NCI-H2029 (cell line): ENCODE measurements at places on chromosomes 3 and 15.
A peak's percentile ranks its signal among the peaks of the same experiment; 100 is the strongest.

- no peak for DNase-seq
Observed at GRCh38 chr15:100114571-100114970, 227.2 kb downstream of the ADAMTS17 start.

- no peak for DNase-seq
Observed at GRCh38 chr15:67836134-67836455, 3.8 kb downstream of the RNU6-1 start.

DNA sequence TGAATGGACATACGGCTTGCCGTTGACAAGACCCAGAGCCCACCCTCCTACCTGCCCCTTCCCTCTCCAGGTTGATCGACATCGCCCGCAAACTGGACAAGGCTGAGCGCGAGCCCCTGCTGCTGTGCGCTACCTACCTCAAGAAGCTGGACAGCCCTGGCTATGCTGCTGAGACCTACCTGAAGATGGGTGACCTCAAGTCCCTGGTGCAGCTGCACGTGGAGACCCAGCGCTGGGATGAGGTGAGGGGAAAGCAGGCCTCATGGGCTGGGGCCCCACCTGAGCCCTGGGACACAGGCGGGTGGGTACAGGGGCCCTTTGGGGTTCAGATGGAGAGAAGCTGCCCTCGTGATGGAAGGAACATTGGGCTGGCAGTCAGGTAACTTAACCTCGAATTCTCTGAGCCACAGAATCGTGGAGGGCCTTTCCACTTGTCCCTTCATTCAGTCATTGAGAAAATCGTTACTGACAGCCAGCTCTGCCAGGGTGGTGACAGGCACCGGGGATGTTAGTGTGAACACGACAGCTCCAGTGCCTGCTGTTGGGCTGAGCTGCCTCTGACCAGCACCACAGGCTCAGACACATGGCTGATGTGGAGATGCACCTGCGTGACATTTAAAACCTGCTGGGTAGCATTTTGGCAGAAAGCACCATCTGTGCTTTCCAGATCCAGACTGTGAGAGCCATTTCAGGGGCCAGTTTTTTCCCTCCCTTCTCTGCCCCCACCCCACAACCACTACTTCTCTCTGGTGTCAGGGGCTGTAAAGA is 25.6 kb upstream of the RHO start:
- no peak for DNase-seq

DNA sequence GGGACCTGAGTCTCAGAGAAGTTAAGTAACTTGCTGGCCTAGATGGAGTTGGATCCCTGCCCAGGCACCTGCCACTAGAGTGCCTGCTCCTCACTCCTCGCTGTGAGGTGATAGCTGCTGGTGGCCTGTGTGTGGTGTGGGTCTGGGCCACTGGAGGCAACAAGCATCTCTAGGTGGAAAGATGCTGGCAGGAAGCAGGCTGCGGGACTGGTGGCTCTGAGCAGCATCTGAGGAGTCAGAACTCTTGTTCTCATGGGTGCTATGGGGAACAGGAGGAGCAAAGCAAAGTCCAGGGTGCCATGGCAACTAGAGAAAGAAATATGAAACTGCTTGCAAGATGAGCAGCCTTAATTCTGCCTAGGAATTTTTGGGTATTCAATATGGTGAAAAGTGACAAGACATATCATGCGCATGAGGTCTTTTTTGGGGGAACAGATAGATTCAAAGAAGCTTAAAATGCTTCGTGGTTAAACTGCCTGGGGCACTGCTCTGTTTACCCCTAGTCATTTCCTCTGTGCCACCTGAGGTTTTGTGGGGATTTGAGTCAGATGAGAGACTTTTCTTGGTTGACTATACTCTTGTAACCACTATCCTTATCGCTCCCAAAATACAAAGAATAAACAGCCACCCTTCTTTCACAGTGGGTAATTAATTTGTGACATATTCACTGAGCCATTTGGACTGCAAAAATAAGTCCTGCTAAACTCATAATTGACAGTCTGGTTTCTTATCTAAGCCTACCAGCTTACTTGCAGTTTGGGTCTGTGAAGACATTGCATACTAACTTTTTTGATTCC is 50.3 kb downstream of the MED12L start:
- peak; percentile 33 for DNase-seq

DNA sequence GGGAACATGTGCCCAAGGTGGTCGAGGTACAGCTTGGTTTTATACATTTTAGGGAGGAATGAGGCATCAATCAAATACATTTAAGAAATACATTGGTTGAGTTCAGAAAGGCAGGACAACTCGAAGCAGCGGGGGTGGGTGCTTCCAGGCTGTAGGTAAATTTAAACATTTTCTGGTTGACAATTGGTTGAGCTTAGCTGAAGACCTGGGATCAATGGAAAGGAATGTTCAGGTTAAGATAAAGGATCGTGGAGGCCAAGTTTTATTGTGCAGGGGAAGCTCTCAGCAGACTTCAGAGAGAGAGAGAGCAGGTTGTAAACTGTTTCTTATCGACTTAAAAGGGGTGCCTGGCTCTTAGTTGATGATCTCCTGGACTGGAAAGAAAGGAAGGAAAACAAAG is 11.3 kb downstream of the CPN2 start:
- DNase-seq: no peak
